ENCODE measurements at places on chromosomes 2 and 18.

- DNase-seq, result no peak
Observed at GRCh38 chr18:42163321-42163720, 208.3 kb downstream of the PIK3C3 start.

DNA sequence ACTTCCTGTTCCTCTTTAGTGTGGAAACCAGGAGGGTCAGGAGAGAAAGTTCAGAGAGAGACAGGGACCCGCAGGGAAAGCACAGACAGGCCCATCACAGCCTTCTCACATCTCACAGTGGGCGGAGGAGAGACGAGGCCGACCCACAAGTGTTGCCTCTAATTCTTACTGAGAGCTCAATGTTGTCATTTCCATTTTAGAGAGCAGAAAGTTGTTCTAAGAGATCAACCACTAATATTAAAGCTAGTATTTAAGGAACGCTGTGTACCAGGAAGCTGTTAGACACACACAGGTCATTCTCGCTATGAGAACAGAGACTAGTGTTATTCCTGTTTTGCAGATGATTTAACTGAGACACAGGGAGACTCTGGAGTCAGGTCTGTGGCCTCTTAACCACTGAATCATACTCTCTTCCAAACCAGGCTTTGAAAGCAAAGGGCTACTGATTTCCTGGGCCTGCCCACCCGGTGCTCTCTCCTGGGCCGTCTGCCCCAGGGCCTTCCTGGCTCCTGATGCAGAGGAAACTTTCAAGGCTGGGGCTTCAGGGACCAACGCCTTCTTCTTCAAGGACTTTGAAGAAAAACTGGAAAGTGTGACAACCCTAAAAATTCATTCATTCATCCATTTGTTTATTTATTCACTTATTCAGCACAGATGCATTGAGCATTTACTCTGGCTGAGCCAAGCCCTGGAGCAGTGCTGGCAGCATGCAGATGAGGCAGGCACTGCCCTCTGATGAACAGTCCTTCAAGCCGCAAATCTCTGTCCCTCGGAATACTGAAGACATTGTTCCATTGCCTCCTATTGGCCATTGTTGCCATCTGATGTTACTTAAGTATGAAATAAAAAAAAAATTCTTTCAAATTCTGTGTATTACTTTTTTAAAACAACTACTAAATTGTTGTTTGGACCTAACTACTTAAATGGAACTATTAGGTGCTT is 37.2 kb upstream of the BIN1 start:
- DNase-seq, result no peak

DNA sequence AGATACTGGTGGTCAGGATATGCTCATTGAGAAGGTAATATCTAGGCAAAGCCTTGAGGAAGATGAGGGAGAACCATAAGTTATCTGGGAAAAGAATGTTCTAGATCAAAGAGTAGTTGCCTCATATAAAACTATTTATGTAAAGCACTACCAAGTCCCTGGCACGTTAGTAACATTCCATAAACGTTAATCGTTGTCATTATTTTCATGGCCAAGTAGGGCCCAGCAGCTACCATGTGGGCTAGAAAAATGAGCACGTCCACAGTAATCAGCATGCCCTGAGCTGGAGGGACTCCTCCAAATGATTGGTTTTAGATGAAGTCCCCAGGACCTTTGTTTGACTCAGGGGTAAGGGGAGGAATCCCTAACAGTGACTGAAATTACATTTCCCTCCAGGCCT is 32.7 kb upstream of the AFTPH start:
- DNase-seq, result no peak

DNA sequence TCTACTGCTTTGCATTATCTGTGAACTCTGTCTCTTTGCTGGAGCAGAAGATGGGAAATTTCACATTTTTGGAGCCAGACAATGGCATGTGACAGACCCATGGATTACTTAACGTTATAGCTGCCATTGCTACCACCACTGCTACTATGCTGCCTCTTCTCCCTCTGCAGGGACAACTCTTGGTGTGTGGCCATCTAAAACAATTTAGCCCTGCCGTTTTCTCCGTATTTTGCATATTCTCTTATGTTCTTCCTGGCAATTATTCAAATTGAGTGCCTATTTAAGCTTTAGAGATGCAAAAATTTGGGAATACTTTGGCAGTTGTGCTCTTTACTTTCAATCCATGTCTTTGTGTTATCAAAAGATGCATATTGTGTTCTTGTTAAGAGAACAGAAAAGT is 386.8 kb downstream of the XIRP2 start:
- no peak for DNase-seq

- no peak for DNase-seq
Observed at GRCh38 chr2:191686066-191686465, 8.1 kb downstream of the NABP1 start.

DNA sequence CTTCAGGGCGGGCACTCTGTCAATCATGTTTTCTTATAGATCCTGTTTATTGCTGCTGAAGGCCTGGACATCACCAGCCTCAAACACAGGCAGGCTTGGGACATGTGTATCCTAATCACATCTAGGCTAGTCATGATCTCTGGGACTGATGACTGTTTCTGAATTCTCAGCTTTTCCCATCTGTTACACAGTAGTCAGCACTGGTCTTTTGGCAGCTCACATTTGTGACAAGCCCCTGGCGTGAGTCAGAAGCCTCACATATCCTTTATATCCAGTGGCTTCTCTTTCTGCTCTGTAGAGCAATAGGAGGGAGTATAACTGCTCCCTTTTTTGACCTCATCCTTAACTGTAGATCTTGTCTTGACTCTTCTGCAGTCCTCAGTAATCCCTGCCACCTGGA is 4.5 kb downstream of the SEMA4F start:
- DNase-seq, result no peak

DNA sequence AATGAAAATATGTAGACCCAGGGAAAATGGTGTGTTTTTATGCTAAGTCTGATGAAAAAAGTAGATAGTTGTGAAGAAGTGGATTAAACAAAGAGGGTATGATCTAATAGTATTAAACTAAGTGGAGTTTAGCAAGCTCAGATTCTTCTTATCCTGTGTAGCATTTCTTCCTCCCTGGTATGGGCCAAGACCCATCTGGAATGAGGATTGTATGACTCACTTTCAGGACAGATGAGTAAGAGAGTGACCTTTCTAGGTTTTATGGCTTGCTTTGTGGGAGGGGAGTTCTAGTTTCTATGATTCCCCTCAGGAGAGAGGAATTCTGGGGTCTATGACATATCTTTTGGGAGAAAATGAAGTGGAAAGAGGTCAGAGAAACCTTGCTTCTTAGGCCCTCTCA is 550.1 kb downstream of the SPAG16 start:
- no peak for DNase-seq

DNA sequence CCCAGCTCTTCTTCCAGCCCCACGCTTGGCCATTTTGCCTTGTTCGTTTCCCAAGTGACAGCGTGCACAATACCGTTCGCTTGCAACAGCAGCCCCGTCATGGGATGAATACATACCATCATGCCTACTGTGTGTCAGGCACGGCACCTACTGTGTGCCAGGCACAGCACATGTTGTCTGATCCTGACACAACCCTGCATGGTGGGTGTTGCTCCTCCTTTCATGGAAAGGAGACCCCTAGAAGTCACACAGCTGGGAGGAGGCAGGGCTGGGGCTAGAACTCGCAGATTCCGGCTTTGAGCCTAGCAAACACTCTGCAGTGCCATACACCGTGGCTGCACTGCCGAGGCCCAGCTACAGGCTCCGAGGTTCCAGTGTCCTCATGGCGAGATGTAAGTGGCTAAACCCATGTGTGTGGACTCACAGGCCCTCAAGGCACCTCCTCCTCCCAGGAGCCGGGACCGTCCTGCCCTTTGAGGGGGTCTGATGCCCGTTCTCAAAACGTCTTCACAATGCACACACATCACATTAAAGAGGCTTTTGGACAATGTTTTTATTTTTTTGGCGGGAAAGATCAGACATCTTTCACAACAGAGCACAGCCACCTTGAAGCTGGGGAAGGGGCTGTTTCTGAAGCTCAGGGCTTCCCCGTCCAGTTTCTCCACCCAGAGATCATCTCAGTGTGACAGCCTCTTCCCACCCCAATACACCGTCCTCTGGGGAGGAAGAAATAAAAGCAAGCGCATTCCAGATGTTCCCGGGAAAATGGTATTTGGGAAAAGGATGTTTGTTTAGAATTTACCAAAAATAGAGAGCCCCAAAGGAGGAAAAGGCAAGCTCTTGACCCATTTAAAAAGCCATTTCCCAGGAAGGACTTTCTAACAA is 64.9 kb downstream of the HS1BP3 start:
- DNase-seq, result no peak

DNA sequence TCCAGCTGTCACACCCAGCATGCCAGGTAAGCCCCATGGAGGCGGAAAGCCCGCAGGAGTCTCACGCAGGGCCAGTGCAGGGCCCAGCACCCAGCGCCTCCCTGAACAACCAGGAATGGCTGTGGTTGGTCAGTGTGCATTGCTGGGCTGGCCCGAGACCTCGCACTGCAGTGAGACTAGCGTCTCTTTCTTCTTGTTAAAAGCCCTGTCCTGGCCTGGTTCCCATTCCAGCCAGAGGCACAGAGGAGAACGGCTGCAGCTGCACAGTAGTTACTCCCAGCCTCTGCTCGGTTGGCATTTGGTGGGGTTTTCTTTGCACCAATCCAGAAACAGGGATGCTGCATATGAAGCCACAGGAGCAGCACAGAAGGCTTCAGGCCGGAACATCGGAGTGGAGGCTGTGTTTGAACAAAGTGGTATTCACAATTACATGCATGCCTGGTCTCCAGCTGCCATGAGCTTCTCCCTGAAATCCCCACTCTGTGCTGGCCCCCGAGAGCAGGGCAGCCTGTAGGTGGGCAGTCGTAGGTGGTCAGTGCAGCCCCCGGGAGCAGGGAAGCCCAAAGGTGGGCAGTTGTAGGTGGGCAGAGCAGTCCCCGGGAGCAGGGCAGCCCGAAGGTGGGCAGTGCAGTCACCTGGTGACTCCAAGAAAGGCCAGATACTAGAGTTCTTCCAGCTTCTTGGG is 163.7 kb upstream of the PXDN start:
- no peak for DNase-seq

- peak; percentile 86 for DNase-seq
Observed at GRCh38 chr2:169827272-169828140, at the start of gene UBR3. Gene UBR3 (plus strand): TSS chr2:169827454. CDS start chr2:169827508, 54 bp downstream.

- DNase-seq, result no peak
Observed at GRCh38 chr2:14385043-14385442, 247.5 kb upstream of the LRATD1 start.

DNA sequence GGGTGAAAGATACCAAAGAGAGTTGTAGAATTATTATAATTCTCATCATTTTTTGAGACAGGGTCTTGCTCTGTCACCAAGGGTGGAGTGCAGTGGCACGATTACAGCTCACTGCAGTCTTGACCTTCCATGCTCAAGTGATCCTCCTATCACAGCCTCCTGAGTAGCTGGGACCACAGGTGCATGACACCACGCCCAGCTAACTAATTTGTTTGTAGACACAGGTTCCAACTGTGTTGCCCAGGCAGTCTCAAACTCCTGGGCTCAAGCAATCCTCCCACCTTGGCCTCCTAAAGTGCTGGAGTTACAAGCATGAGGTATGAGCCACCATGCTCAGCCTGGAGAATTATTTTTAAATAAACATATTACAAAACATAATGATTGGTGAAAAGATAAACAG is 92.8 kb upstream of the MSH6 start:
- no peak for DNase-seq

- DNase-seq, result no peak
Observed at GRCh38 chr18:11005528-11005927, 143.8 kb downstream of the PIEZO2 start.

DNA sequence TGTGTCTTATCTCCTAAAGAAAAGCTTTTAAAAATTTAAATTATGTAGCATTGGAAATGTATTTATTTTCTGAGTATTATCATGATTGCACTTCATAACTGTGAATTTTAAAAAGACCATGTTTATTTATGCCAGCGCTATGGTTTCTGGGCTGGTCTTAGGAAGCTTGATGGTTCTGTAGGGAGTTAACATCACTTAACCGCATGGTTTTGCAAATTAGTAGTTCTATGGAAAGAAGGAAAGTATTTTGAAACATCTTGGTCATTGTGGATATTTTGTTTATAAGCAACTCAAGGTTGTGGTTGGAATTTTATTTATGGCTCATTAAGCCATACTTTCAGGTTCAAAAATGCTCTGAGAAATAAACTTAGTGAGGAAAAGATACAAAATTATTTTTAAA is 549.4 kb downstream of the STK39 start:
- DNase-seq, result no peak

DNA sequence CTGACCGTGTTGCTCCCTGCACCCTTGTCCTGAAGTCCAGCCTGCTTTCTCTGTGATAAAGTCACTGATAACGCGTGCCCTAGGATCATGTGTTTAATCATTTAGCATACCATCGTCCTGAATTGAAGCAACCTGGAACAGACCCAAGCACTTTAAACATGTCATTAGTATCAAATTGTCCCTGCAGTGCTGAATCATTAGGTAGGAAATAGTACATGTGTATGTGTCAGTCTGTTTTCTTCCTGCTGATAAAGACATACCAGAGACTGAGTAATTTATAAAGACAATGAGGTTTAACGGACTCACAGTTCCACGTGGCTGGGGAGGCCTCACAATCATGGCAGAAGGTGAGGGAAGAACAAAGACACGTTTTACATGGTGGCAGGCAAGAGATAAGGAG is 2.8 kb downstream of the ASB18 start:
- DNase-seq, result no peak

GRCh38 chr2:241070361-241070760 is 31.7 kb downstream of the MTERF4 start:
- DNase-seq, result no peak

GRCh38 chr2:56382466-56382865 is 198.7 kb downstream of the CCDC85A start:
- no peak for DNase-seq

Data from activated CD8-positive, alpha-beta memory T cell treated with anti-CD3 and anti-CD28 coated beads for 1 hour (primary cell).